ENCODE measurements at places on chromosomes 6 and 20.
A peak's percentile ranks its signal among the peaks of the same experiment; 100 is the strongest.

DNA sequence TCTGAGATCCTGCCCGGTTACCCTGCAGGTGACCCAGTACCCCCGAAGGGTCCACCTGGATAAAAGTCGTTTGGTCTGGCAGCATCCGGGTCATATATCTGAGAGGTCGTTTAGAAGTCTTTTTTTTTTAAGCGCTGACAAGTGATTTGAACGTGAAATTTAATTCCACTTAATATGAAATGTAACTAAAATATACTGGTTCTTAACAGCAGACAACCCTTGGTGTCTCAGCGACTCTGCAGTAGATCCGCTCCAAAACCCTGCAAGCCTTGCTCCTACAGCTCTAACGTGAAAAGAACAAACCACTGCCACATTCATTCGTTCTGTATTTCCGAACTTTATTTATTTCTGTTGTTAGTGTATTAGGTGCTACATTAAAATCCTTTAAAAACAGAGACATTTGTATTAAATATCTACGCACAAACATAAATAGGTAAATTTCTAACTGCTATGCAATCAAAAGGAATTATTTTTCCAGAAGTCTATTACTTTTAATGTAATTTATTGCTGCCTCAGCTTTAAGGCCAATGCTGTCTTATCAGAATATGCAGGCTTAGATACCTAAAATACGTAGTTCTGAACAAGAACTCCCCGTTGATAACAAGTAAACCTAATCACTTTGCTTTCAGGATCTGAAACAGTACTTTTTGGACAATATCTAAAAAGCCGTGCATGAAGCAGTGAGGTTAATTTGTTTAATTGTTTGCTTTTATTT is 33.5 kb upstream of the TCF21 start:
- no peak for DNase-seq

GRCh38 chr6:26555505-26556262 is 17.5 kb downstream of the HMGN4 start:
- DNase-seq, result no peak

DNA sequence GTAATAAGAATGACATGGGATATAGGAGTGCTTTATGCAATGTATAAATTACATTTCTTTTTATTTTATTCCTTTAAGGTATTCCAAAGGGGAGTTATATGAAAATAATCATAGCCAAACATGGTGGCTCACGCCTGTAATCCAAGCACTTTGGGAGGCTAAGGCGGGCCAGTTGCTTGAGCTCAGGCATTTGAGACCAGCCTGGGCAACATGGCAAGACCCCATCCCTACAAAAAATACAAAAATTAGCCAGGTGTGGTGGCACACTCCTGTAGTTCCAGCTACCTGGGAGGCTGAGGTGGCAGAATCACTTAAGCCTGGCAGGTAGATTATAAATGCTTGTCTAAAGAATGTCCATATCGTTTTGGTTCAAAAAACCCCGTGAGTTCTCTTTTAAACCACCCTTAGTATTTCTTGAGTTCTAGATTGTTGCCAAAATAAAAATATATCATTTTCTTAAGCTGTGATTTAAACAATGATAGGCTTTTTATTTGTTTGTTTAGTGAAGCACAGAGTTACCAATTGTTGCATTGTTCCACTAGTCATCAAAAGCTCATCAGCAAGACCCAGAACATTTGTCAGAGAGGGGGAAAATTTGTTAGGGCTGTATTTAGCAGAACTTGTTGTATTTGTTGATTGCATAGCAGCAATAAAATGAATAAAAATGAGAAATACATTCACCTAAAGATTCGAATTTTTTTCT is 146.2 kb downstream of the KHDC1L start:
- DNase-seq, result no peak

DNA sequence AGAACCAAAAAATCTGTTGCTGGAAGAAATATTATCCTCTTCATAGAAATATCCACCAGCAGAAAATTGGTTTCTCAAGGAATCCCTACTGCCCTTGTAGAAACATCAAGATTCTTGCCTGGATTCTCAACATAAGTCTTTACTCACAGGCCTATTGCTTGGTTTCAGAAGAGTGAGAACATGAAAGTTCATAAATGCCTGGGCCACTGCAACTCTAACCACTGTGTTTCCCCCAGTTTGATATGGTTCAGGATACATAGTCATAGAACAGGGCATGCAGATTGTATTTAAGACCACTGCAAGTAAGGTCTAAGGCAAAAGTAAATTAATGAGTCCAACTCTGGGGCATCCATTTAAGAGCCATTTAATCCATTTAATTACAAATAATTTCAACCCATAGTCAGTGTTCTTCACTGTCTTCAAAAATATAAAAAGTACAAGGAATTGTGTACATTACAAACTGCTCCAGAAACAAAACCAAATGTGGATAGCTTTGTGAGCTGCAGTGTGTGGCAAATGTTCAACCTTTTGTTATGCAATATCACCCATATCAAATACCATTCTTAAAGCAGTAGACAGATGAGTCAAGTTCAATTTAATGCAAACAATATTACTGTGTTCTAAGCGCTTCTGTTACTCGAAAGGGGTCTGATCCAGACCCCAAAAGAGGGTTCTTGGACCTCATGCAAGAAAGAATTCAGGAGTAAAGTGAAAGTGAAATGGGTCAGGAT is 83.3 kb downstream of the OPRM1 start:
- DNase-seq, result no peak

- DNase-seq, result no peak
These were observed 166.9 kb upstream of the MCHR2 start for GRCh38 chr6:100160930-100161329.

- DNase-seq, result no peak
These were observed 117.7 kb downstream of the RPS12 start for GRCh38 chr6:132931936-132932514.

DNA sequence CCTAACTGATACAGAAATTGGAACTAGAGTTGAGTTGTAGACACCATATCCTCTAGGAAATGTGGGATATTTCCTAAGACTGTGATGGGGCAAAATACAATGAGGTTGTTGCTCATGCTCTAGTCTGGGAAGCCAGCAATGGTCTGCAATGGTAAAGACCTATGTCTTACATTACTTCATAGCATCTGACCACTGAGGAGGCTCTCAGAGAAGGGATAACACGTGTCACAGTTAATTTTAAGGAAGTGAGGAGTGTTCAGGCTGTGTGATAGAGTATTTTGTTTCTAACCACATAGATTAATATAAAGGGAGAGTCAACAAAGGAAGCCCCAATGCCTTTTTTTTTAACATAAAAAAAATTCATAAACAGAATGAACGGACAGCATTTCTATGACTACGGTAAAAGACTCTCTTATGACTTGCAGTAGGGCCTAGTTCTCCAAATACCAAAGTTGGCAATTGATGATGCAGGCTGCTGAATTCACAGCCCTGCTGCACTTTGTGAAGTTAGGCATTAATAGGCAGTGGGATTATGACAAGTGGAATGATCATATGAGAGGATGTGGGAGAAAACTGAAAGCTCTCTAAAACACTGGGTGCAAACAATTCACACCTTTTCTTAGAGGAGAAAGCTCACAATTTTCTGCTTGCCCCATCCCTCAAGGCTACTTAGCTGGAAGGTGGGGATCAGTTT is 13.7 kb downstream of the KCNS1 start:
- no peak for DNase-seq

DNA sequence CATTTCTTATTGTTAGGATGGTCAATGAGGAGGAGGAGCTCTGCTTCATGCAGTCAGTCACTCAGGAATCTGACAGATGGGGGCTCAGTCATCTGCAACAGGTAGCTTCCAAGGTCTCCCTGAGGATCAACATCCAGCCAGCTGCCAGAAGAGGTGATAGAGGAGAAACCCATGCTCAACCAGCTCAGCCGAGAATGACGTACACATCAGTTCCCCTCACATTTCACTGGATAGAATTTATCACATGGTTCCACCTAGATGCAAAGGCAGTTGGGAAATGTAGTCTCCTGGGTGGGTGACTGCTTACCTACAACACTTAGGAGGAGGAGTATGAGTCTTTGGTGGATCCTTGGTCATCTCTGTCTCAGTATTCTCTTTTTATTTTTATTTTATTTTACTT is 144.5 kb downstream of the CEBPB start:
- peak; percentile 43 for DNase-seq

- DNase-seq, result no peak
These were observed 27.8 kb downstream of the CASS4 start for GRCh38 chr20:56439771-56440291.

GRCh38 chr6:61809004-61809595 is 476.9 kb downstream of the KHDRBS2 start:
- DNase-seq, result no peak

- no peak for DNase-seq
These were observed 639 bp upstream of the CD24 start for GRCh38 chr6:106974999-106975737.

GRCh38 chr20:46151936-46152335 is 33.8 kb downstream of the CD40 start:
- no peak for DNase-seq
